Activated T-cell treated with anti-CD3 and anti-CD28 coated beads for 1 hour (primary cell): ENCODE measurements at places on chromosomes 4 and X.

GRCh38 chr4:114598191-114599121 lies at the start of gene UGT8:
TSS of gene UGT8 (plus strand) at chr4:114598807. CDS start at chr4:114622881, 24,074 bp downstream.
- DNase-seq = no peak

- no peak for DNase-seq
These were observed 37.0 kb downstream of the NAP1L5 start for GRCh38 chr4:88660446-88661294.

- DNase-seq = no peak
These were observed 3.0 kb downstream of the BMP15 start for GRCh38 chrX:50913520-50913919.

GRCh38 chr4:2937146-2937857 lies 25.9 kb downstream of the NOP14 start:
- DNase-seq = no peak

GRCh38 chr4:173025131-173025530 lies 143.5 kb upstream of the GALNT7 start:
- DNase-seq = no peak

- no peak for DNase-seq
These were observed 217.3 kb downstream of the DKK2 start for GRCh38 chr4:106818764-106819163.

- DNase-seq = no peak
These were observed 452.3 kb downstream of the MID1IP1 start for GRCh38 chrX:39253551-39253950.

GRCh38 chr4:16225167-16225862 lies 956 bp downstream of the TAPT1 start:
- no peak for DNase-seq

- no peak for DNase-seq
These were observed 40.9 kb upstream of the MSX1 start for GRCh38 chr4:4818415-4819212.

- DNase-seq = no peak
These were observed 299.1 kb downstream of the EVC2 start for GRCh38 chr4:5409237-5409636.

DNA sequence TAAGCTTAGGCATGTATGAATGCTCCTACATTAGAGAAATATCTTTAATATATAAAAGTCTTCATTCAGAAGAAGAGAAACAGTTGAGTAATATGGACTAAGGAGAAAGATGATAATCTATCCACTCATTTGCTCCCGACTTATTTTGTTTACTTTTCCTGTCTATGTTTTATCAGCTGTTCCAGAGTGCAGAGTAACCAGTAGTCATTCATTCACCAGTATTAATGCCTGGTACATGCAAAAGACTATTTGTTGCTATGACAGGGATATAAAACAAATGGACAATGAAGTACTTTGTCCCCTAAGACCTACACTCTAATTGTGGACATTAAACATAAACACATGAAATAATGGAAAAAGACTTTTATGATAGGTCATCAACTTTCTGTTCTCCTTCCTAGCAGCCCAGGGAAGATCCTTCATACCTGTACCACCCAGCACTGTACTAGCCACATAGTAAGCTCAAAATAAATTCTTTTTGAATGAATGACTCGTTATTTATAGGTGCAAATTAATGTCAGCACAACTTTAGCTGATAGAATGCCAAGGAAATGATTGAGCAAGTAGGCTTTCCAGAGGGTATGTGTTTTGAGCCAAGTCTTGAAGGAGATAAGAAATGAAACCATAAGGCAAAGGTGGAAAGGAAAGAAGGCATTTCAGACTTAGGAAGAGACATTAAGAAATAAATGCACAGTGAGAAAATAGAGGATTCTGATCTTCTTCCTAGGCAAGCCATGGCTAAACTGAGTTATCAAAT lies 45.0 kb upstream of the IL13RA1 start:
- DNase-seq = no peak

GRCh38 chrX:9646471-9647224 lies 119.0 kb downstream of the GPR143 start:
- no peak for DNase-seq

DNA sequence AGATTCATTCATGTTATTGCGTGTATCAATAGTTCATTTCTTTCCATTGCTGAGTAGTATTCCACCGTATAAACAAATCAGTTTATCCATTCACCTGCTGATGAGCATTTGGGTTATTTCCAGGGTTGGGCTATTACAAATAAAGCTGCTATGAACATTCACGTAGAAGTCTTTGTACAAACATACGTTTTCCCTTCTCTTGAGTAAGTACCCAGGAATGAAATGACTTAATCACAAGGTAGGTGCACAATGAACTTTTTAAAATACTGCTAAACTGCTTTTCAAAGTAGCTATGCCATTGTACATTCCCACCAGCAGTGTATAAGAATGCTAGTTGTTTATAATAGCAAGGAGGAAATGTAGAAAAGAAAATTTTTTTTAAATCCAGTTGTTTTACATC lies 35.9 kb downstream of the SYTL4 start:
- DNase-seq = no peak

GRCh38 chrX:151225843-151226242 lies 49.5 kb downstream of the GPR50 start:
- no peak for DNase-seq

DNA sequence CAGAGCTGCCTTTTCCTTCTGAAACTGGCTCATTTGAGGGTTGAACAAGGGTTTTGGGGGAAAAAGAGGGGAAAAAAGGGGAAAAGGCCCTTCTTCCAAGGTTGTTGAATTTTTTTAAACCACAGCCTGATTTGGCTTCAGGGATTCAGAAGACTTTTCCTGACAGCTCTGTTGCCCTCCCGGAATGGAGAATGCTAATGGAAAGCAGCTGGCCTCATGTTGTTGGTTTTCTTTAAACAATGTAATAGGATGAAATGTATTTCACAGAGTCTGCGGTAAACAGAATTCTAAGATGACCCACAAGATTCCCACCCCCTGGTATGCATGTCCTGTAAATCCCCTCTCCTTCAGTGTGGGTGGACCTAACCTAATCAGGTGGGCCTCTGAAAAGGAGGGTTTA lies 3.3 kb upstream of the KIAA1210 start:
- DNase-seq = no peak

DNA sequence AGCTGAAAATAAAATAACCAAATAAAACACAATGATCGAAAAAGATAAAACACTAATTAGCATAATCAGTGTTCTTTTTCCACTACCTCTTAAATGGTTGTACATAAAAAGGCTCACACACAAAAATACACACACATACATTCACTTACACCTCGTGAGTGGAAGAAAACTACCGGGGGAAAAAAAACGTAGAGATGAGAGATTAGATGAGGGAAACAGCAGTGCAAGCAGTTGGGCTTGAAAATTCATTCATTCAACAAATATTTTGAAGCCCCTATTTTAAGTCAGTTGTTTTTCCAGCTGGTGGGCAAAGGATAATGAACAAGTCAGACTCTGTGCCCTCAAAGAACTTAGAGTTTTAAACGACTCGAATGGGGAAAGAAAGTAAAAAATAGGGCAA lies 1.0 kb downstream of the TBCK start:
- no peak for DNase-seq

GRCh38 chrX:703866-704265 lies 73.3 kb downstream of the SHOX start:
- no peak for DNase-seq

- no peak for DNase-seq
These were observed 112.5 kb downstream of the ADRA2C start for GRCh38 chr4:3878678-3879077.

GRCh38 chr4:147801820-147802219 lies 69.9 kb downstream of the ARHGAP10 start:
- DNase-seq = no peak

- DNase-seq = no peak
These were observed 19.7 kb upstream of the RTL9 start for GRCh38 chrX:110338935-110339334.

GRCh38 chr4:143411527-143412419 lies 75.1 kb downstream of the GAB1 start:
- no peak for DNase-seq

DNA sequence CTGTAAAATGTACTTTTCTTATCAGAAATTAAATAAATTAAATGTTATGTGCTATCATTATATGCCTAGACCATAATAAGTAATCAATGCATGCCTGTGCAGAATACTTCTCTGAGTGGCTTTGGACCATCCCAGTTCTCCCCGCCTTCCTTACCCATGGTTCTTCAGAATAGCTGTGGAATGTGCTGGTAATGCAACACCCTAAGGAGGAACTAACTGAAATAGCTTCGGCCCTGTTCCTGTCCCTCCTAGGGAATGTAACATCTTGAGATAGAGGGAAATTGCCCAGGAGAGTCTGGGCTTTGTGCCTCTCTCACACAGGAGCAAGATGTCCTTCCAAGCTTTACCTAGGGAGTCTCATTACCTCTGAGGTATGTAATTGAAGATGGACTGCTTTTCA lies 693.6 kb upstream of the HS3ST1 start:
- DNase-seq = no peak

- no peak for DNase-seq
These were observed 319.3 kb upstream of the PPARGC1A start for GRCh38 chr4:24209131-24209530.

GRCh38 chr4:2933566-2934076 lies 29.6 kb downstream of the NOP14 start:
- DNase-seq = no peak

- no peak for DNase-seq
These were observed 376.7 kb downstream of the GPM6A start for GRCh38 chr4:175435381-175435783.

DNA sequence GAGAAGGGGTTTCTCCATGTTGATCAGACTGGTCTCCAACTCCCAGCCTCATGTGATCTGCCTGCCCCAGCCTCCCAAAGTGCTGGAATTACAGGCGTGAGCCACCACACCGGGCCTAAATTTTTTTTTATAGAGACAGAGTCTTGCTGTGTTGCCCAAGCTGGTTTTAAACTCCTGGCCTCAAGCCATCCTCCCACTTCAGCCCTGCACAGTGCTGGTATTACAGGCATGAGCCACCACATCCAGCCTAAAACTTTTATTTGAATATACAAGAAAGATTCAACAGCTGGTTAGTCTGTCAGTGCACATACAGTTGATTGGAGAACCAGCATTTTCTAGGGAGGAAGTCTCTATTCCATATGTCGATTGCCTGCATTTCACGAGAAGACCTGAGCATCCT lies 91.2 kb downstream of the LRP2BP start:
- no peak for DNase-seq

- no peak for DNase-seq
These were observed 41.2 kb upstream of the ZC4H2 start for GRCh38 chrX:65017451-65017850.

DNA sequence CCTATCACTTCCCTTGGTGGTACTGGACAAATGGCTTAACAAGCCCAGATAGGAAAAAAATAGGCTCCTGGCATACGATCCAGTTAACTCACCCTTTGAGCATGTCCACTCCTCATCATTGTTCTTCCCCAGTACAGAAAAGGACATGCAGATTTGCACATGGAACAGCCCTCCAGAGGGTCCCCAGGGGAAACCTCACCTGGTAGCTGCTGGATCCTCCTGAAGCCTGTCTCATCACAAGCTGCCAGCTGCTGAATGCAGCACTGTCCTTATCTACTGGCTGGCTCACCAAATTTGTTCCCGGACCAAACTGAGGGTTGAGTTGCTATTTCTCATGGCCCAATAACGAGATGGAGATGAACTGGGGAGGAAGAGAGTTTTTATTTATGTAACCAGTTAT lies 49.4 kb downstream of the SERTM2 start:
- DNase-seq = no peak

DNA sequence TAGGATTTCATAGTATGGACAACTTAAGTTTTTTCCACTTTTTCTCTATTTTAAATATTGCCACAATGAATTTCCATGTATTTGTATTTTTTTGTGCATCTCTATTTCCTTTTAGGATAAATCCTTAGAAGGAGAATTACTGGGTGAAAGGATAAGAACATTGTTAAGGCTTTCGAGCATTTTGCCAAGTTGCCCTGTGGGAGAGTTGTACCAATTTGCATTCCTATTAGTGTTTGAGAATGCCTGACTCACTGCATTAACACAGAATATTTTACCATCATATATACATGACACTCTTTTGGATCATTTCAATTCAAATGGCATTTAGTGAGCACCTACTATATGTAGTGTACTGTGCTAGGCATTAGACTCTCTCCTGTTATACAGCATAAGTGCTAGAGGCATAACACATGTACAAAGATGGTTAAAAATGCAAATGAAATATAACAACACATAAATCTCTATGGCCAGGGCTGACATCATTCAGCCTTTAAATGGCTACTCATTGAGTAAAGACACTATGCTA lies 57.0 kb downstream of the PLAC1 start:
- no peak for DNase-seq

GRCh38 chr4:106584337-106584989 lies 215.9 kb upstream of the GIMD1 start:
- DNase-seq = no peak

GRCh38 chr4:174681723-174682300 lies 147.2 kb downstream of the GLRA3 start:
- DNase-seq = no peak

- no peak for DNase-seq
These were observed 35.9 kb upstream of the GRPEL1 start for GRCh38 chr4:7103607-7104365.

DNA sequence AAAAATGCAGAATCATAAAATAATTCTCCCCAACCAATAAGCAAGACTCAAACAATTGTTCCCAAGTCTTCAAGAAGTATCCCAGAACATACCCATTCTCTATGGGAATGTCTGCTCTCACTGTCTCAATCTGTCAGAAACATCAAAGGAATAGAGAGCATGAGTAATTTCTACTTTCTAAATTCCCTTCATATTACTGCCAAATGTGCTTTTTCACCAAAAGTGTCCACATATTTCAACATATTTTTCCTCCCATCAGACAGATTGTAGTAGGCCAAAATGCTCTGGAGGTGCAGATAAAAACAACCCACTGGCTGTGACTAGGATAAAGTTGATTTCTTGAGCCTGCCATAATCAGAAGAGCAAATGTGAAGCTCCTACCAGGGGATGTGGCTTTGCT lies 692.0 kb upstream of the FAM241A start:
- DNase-seq = no peak

DNA sequence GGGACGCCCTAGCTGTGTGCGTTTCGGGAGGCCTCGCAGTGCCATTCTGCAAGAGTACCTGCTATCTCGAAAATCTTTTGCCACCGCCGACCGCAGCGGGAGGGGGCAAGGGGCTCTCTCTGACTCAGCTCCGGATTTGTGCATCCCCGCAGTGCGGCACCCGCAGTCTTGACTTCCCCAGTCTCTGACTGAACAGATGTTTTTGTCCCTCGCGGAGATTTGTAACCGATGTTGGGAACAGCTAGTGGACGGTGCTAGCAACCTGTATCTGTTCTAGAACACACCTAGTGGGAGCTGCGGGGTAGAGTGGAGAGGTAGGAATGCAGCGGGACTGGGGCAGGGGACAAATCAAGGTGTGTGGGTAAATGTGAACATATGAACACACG lies 17.2 kb downstream of the NKX6-1 start:
- DNase-seq = no peak

DNA sequence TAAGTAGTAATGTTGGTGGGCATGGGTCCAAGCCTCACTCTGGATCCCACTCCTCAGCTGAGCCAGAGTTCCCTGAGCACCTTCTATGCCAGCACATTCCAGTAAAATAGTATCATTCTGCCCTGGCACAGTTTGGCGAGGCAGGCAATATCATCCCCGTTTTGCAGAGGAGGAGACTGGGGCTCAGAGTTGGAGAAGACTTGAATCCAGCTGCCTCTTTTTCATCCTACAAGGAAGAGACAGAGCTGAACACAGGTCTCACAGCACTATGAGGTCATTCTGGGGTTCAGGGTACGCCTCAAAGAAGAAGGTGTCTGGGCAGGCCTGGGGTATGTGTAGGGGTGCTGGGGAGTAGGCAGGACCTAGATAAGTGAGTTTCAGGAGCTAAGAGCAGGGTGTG lies 103.9 kb upstream of the STX18 start:
- no peak for DNase-seq
